Heart right ventricle (tissue), 16 donors: ENCODE measurements at places on chromosomes 1 and 21. TPM values are rescaled to one million over a fixed set of nuclear protein-coding genes. Genes with fewer than 3 reads are reported as not detected.

DNA sequence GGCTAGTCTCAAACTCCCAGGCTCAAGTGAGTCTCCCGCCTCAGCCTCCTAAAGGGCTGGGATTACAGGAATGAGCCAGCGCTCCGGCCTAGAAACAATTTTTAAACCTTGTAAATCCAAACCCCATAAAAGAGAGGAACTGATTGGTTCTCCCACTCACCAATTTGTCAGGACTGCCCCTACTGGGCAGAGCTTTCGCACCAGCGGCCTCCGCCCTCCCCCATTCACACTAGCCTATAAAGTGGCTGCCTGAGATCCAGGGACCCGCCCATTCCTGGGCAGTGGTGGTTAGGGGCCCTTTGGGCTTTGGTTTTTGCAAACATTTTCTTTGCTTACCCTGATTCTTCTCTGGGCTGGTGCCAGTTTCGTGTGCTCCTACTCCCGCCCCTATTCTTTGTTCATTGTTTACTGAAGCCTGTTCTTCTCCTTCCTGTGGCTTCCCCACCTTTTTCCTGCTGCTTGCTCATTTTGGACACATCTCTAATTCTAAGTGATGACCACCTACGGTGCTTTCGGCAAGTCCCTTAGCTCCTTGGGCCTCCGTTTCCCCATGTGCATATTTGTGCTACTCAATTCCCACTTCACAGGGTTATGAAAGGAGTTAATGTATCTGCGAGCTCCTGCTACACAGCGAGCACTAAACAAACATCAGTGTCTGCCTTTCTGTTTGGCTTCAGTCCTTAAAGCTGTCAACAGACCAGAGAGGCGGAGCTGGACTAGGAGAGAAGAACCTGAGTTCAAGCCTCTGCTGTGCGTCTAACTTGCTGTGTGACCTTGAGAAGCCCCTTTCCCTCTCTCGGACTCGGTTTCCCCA, 39.8 kb upstream of the CLIC4 start:
- H3K27me3 ChIP-seq = no peaks in the 10 kb centered on the region
- no peaks in the 10 kb centered on the region for H3K36me3 ChIP-seq
- peak; percentile 84 for DNase-seq
- H3K4me1 ChIP-seq = peaks cover 47% of the 10 kb centered on the region
- peak overlapping the region; percentile 92 for H3K27ac ChIP-seq

GRCh38 chr1:244893836-244894235, 29.5 kb upstream of the HNRNPU start:
- no peak overlapping the region for H3K27ac ChIP-seq
- no peak overlapping the region for H3K4me3 ChIP-seq
- no peak for DNase-seq
- no peaks in the 10 kb centered on the region for H3K36me3 ChIP-seq
- H3K4me1 ChIP-seq = no peaks in the 10 kb centered on the region

GRCh38 chr1:162335126-162335525, 41.5 kb downstream of the SPATA46 start:
- DNase-seq = peak; percentile 54
- H3K4me3 ChIP-seq = no peak overlapping the region
- no peaks in the 10 kb centered on the region for H3K27me3 ChIP-seq
- no peaks in the 10 kb centered on the region for H3K4me1 ChIP-seq

DNA sequence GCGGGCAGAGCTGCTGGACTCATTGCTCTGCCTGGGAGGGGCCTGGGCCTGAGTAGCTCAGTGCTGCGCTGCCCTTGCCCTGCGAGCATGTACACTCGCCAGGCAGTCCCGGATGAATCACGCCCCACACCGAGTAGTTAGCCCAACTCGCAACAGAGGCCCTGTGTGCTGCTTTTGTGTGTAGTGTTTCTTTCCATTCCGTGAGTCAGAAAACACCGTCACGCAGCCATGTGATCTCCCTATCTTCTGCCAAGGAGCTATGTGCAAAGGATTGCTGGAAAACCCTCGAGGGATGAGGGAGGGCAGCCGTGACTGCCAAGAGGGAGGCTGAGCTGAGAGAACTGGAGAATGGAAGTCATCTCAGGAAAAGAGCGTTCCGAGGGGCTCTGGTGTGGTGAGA, 37.3 kb downstream of the NENF start:
- peak; percentile 74 for DNase-seq
- H3K4me1 ChIP-seq = peaks cover 26% of the 10 kb centered on the region
- no peak overlapping the region for H3K4me3 ChIP-seq

GRCh38 chr1:19737104-19737825, 62.5 kb downstream of the TMCO4 start:
- no peaks in the 10 kb centered on the region for H3K27me3 ChIP-seq
- no peaks in the 10 kb centered on the region for H3K36me3 ChIP-seq
- peaks cover 3% of the 10 kb centered on the region for H3K4me1 ChIP-seq
- no peak overlapping the region for H3K27ac ChIP-seq

DNA sequence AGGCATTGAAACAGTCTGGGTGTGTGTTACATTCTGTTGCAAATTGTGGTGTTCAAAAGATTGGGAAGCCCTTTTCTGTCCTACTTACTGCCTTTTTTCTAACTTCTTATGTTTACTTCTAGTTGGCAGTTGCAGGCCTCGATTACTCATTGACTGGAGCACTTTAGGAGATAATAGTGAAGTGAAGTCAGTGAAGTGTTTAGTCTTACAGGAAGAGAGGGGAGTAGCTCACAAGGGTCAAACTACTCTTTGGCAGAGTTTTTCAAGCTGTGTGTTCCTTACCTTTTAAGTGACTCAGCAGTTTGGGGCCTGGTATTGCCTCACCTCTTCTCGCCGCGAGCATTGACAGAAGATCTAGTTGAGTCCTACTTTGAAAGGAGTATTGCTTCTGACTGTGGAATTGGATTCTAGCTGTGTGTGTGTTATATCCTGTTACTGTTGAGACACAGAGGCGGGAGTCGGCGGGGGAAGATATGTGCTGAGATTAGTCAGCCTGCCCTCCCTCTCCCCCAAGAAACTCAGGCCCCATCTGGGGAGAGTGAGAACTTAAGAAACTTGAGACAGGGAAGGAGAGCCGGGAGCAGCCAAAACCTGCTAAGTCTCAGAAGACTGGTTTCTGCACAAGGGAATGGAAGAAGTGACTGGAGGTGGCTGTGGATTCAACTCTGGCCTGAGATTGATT, 19.3 kb downstream of the AHCYL1 start:
- peaks cover 57% of the 10 kb centered on the region for H3K4me1 ChIP-seq
- H3K4me3 ChIP-seq = peak overlapping the region; percentile 7
- H3K36me3 ChIP-seq = peaks cover 2% of the 10 kb centered on the region
- peak overlapping the region; percentile 66 for H3K27ac ChIP-seq
- DNase-seq = peak; percentile 34
- no peaks in the 10 kb centered on the region for H3K27me3 ChIP-seq

DNA sequence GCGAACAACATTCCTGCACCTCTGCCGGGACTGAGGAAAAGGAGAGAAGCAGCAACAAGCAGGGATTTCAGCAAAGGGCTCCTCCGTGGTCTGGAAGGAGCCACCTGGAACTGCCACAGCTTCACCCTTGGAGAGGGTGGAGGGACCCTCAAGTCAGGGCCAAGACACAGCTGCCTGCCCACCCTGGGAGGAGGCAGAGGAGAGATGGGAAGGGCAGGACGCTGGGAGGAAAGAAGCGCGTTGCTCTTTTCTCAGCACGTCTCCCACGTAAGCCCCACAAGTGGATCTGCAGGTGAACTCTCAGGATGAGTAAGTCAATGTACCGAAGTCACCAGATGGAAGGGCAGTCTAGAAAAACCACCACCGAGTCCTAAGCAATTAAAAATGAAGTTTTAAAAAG, 39.6 kb downstream of the SLC19A1 start:
- H3K27me3 ChIP-seq = no peaks in the 10 kb centered on the region
- no peak overlapping the region for H3K4me3 ChIP-seq
- H3K27ac ChIP-seq = no peak overlapping the region
- H3K36me3 ChIP-seq = peaks cover 10% of the 10 kb centered on the region
- no peaks in the 10 kb centered on the region for H3K4me1 ChIP-seq

DNA sequence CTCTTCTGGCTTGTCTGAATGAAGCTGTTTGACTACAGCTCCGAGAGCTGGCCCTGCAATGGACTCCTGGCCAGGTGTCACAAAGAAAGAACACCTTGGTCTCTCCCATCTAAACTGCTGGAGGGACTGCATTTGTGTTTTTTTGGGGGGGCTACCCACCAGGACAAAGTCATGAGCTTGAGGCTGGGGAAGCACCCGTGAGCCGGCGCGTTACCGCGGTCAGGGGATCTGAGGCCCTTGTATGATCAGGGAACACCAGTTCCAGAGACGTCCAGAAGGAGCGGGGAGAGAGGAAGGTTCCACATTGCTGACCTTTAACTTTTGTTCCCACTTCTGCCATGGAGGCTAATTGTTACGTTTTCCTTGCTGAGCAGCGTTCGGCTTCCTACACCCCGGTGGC, 84.5 kb upstream of the C1orf174 start:
- no peak overlapping the region for H3K27ac ChIP-seq
- no peak for DNase-seq
- no peaks in the 10 kb centered on the region for H3K4me1 ChIP-seq

GRCh38 chr1:209162651-209163050, 420.9 kb upstream of the CAMK1G start:
- no peak overlapping the region for H3K27ac ChIP-seq
- no peaks in the 10 kb centered on the region for H3K4me1 ChIP-seq
- no peaks in the 10 kb centered on the region for H3K36me3 ChIP-seq
- no peak for DNase-seq
- H3K27me3 ChIP-seq = no peaks in the 10 kb centered on the region
- H3K4me3 ChIP-seq = no peak overlapping the region

GRCh38 chr1:228316589-228317387, 89.8 kb downstream of the TRIM11 start:
- H3K27ac ChIP-seq = no peak overlapping the region
- no peak for DNase-seq
- H3K4me1 ChIP-seq = no peaks in the 10 kb centered on the region
- peaks cover 61% of the 10 kb centered on the region for H3K36me3 ChIP-seq
- H3K4me3 ChIP-seq = no peak overlapping the region

DNA sequence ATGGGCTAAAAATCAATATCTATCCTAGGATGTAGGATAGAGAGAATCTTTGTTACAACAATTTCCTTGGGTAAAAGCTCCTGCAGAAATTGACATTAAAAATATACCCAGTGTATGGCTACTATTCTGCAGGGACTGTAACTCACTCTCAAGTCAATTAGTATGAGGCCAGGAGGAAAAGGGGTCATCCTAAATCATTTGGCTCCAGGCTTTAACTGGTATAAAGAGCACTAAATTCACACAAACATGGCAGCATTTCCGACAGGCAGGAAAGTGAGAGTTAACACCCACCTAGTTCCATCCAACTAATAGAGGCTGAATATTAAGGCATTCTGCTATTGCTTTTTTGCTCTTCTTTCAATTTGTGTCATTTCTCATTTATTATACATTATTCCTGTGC, 218.6 kb upstream of the C1orf87 start:
- no peak overlapping the region for H3K4me3 ChIP-seq
- H3K36me3 ChIP-seq = no peaks in the 10 kb centered on the region
- no peak for DNase-seq
- no peaks in the 10 kb centered on the region for H3K4me1 ChIP-seq

FAM163A gene
- total RNA-seq = not detected

OLFM3 gene
- total RNA-seq = not detected

CELA3A gene
- total RNA-seq = 2.9 TPM

TDRD5 gene
- total RNA-seq = not detected

NBPF4 gene
- not detected for total RNA-seq

TPRG1L gene
- 44.8 TPM for total RNA-seq

FAM151A gene
- total RNA-seq = 0.70 TPM

FAM72D gene
- not detected for total RNA-seq
